ENCODE measurements at places on chromosomes 11 and 22.

DNA sequence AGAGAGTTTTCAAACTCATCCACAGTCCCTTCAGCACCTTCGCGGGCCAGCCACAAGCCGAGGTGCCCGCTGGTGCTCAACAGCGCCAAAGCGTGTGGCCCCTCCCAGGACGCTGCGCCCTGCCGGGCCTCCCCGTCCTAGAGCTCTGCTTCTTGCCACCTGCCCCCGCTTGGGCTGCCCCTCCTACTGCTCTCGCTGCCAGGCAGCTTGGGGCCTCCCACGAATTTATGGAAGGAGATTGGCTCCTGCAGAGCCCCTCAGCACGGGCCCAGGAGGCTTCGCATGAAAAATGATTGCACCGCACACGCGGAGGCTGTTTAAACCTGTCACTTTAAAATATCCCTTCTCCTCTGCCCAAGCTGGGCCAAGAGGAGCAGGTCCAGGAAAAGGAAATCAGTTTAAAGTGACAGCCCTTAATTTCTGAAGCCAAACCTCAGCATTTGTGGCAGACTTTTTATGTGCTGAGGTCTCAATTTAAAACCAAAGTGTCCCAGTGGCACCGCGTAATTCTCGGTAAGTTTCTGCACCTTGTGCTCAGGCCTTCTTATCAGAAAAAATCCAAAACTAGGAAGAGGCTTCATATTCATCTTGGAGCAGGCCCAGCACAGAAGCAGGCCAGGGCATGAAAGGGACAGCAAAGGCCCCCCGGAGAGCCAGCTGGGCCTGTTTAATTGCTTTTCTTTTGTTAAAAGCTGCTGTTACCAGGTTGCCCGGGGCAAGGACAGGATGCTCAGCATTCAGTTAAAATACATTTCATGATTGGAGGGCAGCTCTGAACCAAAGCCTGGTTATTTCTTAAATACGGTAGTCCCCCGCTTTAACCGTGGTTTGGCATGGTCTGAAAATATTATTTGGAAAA lies 303.6 kb downstream of the OPCML start:
- no peak for DNase-seq

DNA sequence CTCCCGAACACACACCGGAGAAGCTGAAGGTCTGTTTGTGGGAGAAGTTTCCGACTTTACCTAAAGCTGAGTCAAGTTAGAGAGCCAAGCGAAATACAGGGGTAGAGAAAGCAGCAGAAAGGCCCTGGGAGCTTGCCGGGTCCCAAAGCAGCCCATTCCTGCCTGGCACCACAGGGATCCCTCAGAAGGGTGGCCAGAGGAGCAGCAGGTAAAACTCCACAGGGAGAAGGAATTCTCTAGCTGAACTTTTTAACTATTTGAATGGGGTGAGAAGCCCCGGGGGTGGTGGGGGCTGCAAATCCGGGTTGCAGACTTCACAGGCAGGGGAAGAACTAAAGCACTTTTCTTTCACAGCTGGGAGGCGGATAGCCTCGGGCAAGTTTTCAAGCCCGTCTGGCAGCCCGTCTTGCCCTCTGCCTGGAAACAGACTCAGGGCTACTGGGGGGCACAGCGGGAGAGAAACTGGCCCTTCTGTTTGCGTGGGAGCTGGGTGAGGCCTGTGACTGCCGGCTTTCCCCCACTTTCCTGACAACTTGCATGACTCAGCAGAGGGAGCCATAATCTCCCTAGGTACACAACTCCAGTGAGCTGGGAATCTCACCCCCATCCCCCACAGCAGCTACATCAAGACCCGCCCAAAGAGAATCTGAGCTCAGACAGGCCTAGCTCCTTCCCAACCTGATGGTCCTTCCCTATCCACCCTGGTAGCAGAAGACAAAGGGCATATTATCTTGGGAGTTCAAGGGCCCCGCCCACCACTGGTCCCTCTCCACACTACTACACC lies 311.0 kb downstream of the SBF2 start:
- DNase-seq, result no peak

- DNase-seq, result no peak
Measured at GRCh38 chr11:126793596-126793995, 207.0 kb downstream of the KIRREL3 start.

GRCh38 chr11:76676636-76677457 lies 6.3 kb upstream of the LRRC32 start:
- DNase-seq, result no peak

GRCh38 chr11:249062-249461 lies 12.3 kb downstream of the PSMD13 start:
- no peak for DNase-seq

- no peak for DNase-seq
Measured at GRCh38 chr11:128400382-128401203, 186.8 kb downstream of the ETS1 start.

DNA sequence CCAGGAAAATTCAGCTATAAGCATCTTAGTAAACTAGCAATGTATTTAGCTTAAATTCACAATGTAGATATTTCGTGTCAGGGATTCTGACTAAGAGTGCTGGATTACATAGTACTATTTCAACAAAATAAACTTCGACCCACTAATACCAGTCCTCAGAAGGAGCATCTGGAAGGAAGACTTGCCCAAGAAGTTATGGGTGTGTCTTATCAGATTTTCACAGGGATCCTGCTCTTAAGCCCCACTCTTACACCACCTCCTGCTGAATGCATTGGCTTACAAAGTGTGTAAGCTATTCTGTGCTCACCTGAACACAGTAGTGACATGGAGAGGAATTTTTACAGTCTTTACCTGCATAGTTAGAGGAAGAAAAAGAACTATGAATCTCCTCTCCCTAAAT lies 35.4 kb upstream of the ANO5 start:
- DNase-seq, result no peak

DNA sequence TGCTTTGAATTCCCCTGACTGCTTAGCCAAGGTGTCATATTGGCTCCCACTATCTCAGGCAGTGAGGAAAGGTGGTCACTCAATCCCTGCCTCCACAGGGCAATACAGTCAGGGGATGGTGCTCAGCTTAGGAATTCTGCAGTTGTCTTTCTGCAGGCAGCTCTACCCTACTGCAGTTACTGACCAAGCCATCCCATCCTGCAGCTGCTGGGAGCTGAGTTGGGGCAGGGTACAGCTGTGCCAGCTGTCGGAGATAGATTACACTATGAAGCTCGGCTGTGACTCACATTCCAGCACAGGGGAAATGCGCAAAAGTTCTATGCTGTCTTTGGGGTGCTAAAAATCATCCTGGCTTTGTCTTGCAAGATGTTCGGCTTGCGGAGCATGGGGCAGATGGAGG lies 4.4 kb upstream of the DAGLA start:
- no peak for DNase-seq

DNA sequence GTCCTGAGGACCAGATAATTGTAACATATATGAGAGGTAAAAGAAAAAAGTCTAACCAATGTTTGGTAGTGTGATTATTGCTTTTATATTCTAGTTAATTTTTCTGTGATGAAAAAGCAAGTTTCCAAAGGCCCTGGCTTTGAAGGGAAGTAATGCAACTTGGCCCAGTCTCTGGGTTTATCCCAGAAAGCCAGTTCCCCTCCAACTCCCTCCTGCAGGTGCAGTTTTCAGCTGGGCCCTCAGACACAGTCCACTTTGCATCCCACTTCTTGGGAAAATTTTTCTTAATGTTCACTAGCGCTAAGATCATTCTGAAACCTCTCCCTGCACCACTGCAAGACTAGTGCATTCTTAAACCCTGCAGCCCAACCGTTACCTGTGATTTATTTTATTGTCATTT lies 586.8 kb downstream of the NTM start:
- DNase-seq, result no peak

- no peak for DNase-seq
Measured at GRCh38 chr11:82092904-82093303, 640.8 kb downstream of the FAM181B start.

DNA sequence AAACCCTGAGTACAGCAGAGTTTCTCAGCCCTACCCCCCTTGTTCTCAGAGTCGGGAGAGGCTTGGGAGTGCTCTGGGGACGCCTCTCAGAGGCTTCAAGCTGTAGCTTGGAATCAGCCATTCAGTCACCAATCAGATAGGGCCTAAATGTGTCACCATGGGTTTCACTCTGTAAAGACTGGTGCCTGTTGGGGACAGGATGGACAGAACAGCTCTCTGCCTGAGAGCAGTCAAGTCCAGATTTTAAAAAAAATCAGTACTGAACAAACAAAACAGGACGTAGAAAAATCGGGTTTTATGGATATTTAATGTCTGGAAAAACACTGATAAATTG lies 1.3 kb downstream of the FADD start:
- no peak for DNase-seq

GRCh38 chr11:128246810-128247594 lies 340.4 kb downstream of the ETS1 start:
- no peak for DNase-seq

DNA sequence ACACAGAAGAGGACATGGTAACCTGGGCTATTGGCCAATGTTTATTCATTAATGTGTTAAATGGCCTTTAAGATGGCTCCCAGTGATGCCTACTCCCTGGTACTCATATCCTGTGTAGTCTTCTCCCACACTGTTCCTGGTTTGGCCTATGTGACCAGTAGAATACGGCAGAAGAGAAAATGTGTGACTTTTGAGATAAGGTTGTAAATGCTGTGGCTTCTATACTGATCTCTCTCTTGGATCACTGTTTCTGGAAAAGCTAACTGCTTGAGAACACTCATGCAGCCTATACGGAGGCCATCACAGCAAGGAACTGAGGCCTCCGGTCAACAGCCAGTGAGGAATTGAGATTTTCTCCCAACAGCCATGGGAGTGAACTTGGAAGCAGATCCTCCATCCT lies 24.1 kb downstream of the MAML2 start:
- no peak for DNase-seq

GRCh38 chr11:20881328-20882079 lies 212.1 kb downstream of the NELL1 start:
- no peak for DNase-seq

DNA sequence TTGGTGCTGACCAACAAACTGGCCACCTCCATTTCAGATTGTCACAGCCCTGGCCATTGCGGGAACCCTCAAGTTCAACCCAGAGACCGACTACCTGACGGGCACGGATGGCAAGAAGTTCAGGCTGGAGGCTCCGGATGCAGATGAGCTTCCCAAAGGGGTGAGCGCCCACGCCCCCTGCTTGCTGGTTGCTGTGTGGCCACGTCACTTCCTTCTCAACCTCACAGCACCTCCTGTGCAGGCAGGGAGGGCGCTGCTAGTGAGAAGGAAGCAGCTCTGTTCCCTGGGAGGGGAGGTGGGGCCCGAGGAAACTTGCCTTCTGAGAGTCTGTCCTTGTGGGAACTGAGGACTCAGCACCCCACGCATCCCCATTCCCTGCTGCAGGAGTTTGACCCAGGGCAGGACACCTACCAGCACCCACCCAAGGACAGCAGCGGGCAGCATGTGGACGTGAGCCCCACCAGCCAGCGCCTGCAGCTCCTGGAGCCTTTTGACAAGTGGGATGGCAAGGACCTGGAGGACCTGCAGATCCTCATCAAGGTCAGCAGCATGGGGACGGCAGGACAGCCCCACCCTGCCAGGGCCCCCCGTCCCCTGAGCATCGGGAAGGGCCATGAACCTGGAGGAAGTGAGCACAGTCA lies 19.3 kb downstream of the POLR3H start:
- DNase-seq, result no peak

GRCh38 chr11:6637871-6638270 lies 17.7 kb downstream of the DCHS1 start:
- DNase-seq, result no peak

- no peak for DNase-seq
Measured at GRCh38 chr22:48824712-48825651, 1002.7 kb downstream of the BRD1 start.

- DNase-seq, result no peak
Measured at GRCh38 chr11:88590361-88590760, 252.8 kb upstream of the CTSC start.

DNA sequence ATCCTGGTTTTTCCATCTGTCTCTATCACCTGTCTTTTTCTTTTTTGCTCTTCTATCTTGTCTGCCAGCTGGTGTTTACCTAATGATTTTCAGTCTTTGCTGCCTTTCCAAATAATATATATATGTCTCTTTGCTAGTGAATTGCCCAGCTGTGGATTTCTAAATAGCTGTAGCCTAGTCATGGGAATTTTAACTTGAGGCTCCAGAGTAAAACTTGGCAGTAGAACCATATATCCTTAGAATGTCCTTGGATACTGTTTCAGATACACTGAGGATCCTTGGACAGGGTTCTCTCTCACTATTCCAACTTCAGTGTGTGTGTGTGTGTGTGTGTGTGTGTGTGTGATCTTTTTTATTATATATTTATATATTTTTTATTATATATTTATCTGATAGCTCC lies 2285.3 kb downstream of the LRRC4C start:
- DNase-seq, result no peak

- no peak for DNase-seq
Measured at GRCh38 chr22:17896586-17896985, 122.3 kb upstream of the BID start.

DNA sequence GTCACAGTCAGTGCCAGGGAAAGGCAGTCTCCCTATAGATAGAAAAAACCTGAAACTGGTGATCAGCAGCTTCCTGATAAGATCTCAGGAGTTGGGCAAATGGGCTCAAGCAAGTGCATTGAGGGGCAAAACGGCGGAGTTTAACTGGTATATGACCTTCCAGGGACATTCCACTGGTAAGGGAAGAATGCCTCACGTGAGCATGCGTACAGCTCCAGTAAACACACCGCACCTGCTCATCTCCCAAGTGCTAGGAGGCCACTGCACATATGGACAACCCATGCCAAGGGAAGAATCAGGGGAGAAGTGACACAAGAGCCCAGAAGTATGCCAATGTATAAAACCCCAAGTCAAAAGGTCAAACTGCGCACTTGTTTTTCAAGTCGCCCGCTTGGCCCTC lies 11.6 kb downstream of the HEPHL1 start:
- no peak for DNase-seq

- no peak for DNase-seq
Measured at GRCh38 chr22:22798716-22799115, 88.9 kb upstream of the IGLL5 start.

- DNase-seq, result no peak
Measured at GRCh38 chr11:81253244-81253643, 1480.4 kb downstream of the FAM181B start.

DNA sequence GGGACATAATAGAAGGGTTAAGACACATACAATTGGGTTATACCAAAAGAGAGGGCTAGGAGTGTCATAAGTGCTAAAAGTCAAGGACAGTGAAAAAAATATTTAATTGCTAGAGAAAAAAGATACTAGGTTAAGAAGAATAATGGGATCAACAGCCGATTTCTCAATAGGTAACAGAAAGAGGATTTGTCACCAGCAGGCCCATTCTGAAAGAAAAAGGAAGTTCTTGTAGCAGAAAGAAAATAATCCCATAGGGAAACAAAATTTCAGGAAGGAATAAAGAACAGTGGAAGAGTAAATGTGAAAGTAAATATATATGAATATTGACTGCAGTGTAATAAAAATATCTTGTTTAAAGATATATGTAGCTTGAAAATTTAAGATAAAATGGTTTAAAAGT lies 43.3 kb upstream of the ADORA2A start:
- DNase-seq, result no peak

GRCh38 chr11:11970556-11970955 lies 37.9 kb downstream of the DKK3 start:
- no peak for DNase-seq

GRCh38 chr22:48837341-48837935 lies 990.2 kb downstream of the BRD1 start:
- no peak for DNase-seq
